ENCODE measurements at places on chromosomes 1 and 21.

DNA sequence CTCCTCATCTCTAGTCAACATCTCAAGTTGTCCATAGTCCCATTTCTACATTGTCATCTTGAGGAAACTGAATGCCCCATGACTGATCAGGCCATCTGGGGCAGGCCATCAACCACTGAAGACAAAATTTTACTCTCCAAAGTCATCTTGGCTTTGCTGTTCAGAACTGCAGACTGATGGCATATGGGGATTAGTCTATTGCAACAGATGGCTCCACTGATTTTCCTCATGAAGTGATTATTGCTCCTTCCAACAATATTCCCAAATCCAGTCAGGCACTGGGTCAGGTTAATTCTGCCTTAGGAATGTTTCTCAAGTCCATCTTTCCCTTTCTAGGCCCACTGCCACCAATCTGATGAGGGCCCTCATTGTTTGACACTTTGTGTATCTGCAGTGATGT, 101.7 kb downstream of the ESRRG start:
- no peak for DNase-seq

DNA sequence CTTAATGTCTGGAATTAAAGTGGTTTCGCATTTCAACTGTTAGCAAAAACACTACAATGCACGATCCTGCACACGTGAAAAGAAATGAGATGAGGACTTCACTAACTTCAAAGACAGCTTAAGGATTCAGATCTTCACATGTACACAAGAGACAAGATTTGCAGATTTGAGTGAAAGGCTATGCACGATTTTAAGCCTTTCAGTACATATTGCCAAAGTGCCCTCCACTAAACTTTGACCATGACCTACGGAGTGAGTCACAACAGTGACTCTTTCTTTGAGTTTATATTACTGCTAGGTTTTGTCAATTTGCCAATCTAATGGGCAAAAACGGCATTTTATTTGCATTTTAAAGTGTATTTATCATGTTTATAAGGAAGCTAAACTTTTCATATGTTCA, 41.2 kb upstream of the CR1L start:
- no peak for DNase-seq

- DNase-seq, result no peak
Measured at GRCh38 chr1:59926381-59927123, at the start of gene CYP2J2. CYP2J2 (minus strand) TSS chr1:59926773; CDS start chr1:59926746, 27 bp downstream.

DNA sequence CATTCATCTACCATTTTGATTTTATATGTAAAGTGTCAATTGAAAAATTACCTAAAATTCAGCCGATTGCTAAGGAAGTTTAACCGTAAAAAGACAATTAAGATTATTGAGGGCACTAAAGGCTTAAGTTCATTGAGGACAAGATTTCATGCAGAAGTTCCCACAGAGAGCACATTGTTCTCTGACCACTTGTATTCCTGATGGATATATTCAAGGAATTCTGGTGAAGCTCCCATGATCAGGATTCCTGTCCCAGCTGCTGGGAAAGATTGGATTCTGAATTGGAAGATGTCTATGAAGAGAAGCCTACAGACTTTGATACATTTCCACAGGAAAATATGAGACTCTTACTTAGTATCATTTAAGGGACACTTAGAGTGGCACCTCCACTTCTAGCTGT, 209.2 kb upstream of the KCTD3 start:
- DNase-seq, result no peak

DNA sequence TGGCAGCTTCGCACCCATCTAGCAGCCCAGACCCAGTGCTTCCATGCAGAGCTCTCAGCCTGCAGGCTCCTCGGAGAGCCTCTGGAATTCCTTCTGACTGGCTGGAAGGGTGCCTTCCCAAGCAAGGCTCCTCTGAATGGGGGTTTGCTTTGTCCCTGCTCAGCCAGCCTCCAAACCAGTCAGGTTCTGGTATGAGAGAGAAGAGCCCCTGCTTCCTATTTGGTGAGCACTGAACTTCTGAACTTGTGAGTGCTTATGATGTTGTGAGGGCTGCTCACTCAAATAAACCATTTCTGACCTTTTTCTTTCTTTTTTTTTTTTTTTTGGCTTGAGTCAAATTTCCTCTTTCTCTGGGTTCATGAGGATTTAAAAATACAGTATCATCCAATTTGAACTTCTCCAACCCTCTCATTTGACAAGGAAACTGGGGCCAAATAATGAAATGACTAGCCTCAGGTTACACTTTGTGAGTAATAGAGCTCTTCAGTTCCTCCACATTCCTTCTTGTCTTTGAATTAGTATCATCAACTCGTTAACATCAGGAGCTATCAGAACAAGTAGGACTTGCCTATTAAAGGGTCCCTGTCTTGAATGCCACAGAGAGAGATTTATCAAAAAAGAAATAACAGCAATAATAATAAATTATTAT, 39.6 kb downstream of the GFI1 start:
- DNase-seq, result peak; percentile 81

DNA sequence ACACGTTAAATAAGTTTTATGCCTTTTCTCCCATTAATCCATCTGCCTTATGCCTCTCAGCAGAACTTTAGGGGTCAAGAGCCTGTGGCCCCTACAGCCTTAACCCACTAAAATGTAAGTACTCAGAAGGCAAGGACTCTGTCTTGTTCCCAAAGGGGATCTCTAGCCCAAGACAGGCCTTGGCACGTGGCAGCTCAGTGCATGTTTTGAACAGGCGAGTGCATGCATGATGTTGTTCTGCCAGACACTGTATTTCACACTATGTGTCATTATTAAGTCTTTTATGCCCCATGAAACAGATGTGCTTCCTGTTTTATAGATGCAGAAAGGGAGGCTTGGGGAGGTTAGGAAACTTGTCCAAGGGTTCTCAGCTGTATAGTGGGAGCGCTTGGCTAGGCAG, 102.8 kb downstream of the ETS2 start:
- DNase-seq, result no peak

- no peak for DNase-seq
Measured at GRCh38 chr21:14955936-14956520, 108.8 kb downstream of the NRIP1 start.

GRCh38 chr1:100009458-100009857, 39.7 kb downstream of the SLC35A3 start:
- DNase-seq, result no peak

GRCh38 chr1:222347627-222348026, 200.3 kb downstream of the HHIPL2 start:
- no peak for DNase-seq

DNA sequence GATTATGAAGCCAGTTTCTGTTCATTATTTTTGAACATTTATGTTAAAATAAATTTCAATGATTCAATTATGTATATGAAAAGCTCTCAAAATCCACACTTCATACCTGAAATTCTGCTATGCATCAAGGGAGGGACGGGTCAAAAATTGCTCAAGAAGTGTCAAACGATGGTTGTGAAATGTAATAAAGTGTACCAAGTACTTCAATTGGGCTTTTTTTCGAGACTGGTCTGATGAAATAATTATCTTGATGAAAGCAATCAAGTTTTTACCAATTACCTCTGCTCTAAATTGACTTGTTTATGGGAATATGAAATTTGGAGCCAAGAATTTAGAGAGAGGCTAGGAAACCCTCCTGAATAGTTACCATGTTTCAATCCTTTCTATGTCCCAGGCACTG, 7.9 kb downstream of the OSCP1 start:
- DNase-seq, result peak; percentile 17

DNA sequence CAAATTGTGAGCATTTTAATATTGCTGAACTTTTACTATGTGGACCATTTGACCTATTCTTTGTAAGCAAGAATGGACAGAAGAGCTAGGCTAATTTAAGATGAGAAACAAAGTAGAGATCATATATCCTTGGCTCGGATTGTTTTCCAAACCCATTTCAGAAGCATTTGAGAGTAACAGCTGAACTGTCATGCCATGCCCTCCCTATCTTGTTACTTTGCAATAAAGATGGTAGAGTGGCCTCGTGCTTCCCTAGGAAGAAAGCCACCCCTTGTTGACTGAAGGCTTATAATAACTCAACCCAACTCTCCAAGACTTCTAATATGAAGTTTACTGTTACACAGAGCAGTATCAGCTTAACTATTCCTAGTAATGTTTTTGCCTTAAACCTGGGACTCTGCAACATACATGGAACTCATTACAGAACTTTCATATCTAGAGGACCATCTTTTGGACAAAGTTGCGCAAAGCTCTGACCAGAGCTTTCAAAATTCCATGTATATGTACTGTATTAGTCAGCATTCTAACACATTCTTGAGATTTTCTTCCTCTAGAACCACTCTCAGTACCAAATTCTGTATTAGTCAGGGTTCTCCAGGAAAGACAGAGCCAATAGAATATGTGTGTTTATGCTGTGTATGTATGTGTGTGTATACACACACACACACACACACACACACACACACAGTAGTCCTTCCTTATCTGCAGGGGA, 68.7 kb downstream of the ADAMTS1 start:
- no peak for DNase-seq

GRCh38 chr1:8283058-8283884, 34.6 kb upstream of the SLC45A1 start:
- peak; percentile 53 for DNase-seq

- no peak for DNase-seq
Measured at GRCh38 chr1:13901039-13901438, 201.1 kb downstream of the PRDM2 start.

DNA sequence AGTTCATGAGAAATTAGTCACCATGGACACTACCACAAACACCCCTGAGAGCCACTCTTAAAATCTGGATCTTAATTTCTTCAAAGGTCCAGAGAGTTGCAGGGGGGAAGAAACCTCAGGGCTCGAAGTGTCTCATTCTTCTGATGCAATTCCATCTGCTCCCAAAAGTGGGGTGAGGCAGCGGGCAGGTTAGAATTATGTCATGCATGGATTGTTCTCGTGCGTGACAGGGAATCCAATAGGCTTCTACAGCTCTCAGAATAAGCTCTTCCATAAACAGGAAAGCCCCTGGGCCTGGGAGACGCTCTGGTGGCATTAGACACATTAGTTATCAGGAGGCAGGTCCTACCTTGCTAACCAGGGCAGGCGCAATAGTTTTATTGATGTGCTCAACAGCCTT, 8.4 kb downstream of the ENO1 start:
- DNase-seq, result no peak

DNA sequence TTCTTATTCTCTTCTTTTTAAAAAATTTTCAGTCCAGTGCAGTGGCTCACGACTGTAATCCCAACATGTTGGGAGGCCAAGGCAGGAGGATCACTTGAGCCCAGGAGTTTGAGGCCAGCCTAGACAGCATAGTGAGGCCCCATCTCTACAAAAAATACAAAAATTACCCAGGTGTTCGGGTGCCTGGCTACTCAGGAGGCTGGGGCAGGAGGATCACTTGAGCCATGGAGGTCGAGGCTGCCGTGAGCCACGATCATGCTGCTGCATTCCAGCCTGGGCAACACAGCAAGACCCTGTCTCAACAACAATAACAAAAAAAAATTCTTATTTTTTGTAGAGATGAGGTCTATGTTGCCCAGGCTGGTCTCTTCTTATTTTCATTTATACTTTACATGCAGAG, 7.9 kb downstream of the PLA2G2D start:
- DNase-seq, result no peak

DNA sequence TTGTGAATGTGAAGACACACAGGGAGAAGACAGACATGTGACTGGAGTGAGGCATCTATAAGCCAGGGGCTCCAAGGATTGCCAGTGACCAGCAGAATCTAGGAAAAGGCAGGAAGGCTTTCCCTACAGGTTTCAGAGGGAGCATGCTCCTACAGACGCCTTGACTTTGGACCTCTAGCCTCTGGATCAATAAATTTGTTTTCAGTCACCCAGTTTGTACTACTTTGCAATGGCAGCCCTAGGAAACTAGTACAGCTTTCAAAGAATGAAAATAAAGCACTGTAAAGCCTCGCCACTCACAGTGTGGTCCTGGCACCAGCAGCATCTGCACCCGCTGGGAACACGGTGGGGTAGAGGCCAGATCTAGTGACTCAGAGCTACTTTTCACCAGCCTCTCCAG, 510.0 kb downstream of the LTN1 start:
- DNase-seq, result no peak

DNA sequence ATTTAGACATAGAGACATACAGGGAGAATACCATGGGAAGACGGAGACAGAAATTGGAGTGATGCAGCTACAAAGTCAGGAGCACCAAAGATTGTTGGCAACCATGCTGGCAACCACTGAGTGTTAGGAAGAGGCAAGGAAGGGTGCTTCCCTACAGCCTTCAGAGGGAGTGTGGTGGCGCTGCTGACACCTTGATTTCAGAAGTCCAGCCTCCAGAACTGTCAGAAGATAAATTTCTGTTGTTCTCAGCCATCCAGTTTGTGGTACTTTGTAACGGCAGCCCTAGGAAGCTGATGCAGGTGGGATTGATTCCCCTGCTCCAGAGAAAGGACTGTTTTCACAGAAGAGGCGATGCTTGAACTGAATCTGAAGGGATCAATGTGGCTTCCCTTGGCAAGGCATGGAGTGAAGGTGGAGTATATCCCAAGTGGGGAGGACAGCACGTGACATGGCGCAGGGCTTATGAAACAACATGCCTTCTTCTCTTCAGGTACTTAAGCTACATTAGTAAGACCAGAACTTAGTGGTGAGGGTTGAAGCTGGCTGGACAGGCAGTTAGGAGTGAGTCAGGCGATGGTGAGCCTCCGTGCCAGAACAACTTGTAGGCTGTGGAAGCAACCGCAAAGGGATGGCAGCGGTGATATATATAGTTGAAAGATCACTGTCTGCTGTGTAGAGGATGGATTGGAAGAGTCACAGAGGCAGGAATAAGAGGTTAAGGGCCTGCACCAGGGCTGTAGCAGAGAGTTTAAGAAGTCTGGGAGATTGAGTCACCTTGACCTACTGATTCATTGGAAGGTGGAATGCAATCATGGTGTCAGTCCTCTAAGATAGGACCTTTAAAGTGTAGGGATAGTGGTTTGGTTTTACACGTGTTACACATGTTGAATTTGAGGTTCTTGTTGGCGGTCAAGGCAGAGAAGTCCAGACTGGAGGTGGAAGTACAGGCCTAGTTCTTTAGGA, 2.1 kb downstream of the LEPR start:
- peak; percentile 44 for DNase-seq

DNA sequence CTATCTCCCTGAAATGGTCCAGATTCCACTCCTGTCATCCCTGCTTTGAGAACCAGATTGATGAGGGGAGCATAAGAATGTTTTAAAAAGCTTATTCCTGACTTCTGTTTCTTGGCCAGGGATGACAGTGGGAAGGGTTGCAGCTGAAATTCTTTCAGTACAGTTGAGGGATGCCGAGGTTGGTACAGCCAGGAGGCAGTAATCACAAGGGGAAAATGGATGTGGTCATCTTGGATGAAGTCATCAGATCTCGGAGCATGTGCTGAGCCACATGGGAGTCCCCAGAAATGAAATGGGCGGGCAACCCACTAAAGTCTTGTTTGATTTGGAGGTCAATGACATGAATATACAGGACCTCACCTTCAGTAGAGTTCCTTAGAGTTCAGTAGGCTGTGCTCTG, 18.7 kb upstream of the PLA2G2E start:
- DNase-seq, result no peak

DNA sequence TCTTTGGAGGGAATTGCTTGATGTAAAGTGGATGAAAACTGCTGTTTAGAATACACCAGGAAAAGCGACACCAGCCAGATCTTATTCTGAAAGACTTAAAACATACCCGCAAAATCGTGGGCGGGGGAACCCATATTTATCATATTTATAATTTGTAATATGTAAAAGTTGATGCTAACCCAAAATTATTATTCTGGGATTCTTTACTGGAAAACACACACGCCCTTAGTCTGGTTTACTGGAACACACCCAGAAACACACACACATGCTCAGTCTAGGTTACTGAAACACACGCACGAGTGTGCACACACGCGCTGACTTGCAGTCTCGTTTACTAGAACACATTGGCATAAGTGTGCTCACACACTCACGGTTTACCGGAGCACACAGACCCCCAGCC, 32.5 kb downstream of the ATP5PO start:
- DNase-seq, result no peak
